ENCODE measurements at places on chromosomes 12 and 14.

GRCh38 chr12:93166541-93167307 is 211.0 kb upstream of the NUDT4 start:
- no peak for DNase-seq

DNA sequence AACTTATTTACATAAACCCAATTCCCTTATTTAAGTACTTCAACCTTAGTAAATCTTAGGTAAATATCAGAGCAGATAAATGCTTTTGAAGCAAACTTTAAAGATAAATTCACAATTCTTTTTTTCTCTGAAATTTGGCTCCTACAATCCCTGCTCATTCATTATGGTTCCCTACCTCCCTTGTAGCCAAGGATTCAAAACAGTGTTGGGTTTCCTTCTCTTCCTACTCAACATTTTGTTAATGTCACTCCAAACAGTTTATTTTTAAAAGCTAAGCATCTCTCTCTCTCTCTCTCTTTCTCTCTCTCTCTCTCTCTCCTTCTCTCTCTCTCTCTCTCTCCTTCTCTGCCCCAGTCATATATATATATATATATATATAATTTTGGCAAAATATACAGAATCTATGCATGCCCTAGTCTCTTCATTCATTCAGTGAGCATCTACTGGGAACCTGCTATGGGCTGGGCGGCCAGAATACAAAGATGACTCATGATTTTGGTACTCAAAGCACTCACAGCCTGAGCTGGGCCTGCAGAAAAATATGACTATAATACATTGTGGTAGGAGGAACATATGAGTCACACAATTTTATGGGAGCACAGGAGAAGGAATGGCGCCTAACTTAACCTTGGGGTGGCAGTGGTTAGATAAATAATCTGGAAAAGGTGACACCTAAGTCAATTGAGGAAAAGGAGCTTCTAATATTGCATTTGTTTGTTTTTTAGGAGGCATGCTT is 123.7 kb upstream of the DHRS4 start:
- no peak for DNase-seq

DNA sequence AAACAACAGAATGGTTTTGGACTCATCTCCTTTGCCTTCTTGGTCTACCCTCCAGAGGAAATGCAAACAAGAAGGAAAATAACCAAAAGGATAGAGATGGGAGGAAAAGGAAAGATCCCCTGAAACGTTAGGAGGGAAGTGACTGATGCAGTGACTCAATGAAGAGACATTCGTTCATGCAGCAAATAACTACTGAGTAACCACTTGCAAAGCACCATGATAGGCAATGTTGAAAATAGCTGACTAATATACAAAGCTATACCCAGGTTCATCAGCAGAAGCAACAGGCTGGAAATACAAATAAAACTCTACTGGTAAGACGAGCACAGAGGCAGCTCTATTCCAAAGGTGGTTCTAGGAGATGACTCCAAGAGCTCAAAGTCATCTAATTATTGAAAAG is 41.8 kb downstream of the R3HDM2 start:
- no peak for DNase-seq

GRCh38 chr14:69749956-69750355 is 17.0 kb upstream of the SRSF5 start:
- no peak for DNase-seq

GRCh38 chr14:98633380-98633779 is 638.6 kb downstream of the BCL11B start:
- no peak for DNase-seq

GRCh38 chr14:60925286-60925685 is 55.6 kb downstream of the TRMT5 start:
- DNase-seq: no peak

DNA sequence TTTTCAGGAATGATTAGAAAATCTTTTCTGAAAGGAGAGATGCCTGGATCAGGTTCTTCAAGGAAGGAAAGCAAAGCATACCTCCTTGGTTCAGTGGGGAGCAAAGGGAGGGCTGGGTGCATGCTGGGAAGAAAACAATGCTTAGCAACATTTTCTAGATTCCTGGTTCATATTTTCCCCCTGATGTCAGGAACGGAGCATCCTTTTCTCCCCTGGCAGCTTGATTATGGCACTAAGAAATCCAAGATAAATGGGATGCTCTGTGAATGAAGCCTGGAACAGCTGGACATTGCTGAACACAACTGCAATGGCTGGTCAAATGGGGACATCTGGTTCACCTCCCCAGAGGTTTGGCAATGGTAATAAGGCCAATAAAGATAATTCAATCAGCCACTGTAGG is 50.9 kb downstream of the KCNA5 start:
- no peak for DNase-seq

DNA sequence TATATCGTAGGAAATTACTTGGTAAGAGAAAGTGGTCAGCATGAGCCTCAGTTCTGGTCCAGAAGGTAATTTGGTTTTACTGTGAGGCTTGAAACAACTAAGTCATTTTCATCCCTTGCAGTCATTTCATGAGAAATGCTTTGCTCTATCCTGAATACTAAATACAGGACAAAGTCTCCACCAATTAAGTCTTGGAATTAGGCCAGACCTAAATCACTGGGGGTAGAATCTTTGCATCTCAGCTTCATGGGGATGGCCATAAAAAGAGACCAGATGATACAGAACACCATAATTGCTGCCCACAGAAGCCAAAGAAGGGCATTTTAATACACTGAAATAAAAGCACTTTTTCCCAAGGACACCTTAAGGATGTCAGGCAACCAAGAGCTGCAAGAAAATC is 277.9 kb upstream of the DCN start:
- DNase-seq: no peak
